CD4-positive, alpha-beta T cell treated with Interleukin-2 at 100 ng/mL for 4 hours (primary cell): ENCODE measurements at places on chromosomes 4 and X.

GRCh38 chr4:133156096-133156495 is 7.0 kb downstream of the PCDH10 start:
- DNase-seq: no peak

GRCh38 chr4:98510757-98511517 is 147.5 kb downstream of the TSPAN5 start:
- DNase-seq: no peak

- no peak for DNase-seq
These were observed 127.2 kb upstream of the GPC4 start for GRCh38 chrX:133542476-133542875.

GRCh38 chrX:24839331-24839730 is 145.6 kb downstream of the POLA1 start:
- no peak for DNase-seq

- no peak for DNase-seq
These were observed 18.8 kb upstream of the RPS6KA3 start for GRCh38 chrX:20285511-20285910.

- no peak for DNase-seq
These were observed 102.1 kb upstream of the SCML1 start for GRCh38 chrX:17635231-17635630.

GRCh38 chrX:68498508-68499379 is at the start of gene YIPF6:
YIPF6 (plus strand) TSS chrX:68499051; CDS start chrX:68499067, 16 bp downstream.
- DNase-seq: peak; percentile 56

DNA sequence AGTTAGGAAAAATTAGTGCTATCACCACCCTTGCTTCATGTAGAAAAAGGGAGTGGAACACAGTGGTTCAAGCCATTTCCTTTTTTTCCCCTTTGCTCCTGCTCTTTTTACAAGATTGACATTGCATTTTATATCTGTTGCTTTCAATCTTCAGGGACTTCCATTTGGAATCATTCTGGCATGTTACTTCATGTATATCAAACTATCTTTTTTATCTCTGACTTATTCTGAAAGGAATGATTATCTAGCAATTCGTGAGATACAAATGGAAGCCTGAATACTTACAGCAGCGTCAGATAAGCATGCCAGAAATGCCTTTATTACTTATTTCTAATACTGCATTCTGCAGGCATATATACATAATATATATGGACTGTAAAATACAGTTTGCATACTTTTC is 20.4 kb downstream of the ADGRL3 start:
- no peak for DNase-seq

DNA sequence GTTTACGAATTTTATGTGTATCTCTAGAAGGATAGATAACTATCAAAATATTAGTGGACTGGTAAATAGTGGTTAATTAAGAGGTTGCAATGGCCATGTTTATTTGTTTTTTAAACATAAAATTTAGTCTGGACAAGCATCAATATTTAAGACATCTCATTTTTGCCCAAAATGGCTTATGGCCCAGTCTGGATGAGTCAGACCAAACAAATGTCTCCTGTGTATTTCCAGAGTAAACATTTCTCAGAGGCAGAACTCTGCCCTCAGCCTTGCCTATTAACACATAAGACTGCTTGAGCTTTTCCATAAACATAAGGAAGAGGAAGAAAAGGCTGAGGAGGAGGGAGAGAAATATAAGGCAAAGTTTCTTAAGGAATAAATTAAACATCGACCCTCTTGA is 277.1 kb upstream of the DIAPH2 start:
- DNase-seq: no peak

GRCh38 chrX:9482408-9482807 is 17.6 kb downstream of the TBL1X start:
- no peak for DNase-seq

GRCh38 chr4:139889264-139889663 is 223.6 kb downstream of the MGST2 start:
- DNase-seq: no peak

DNA sequence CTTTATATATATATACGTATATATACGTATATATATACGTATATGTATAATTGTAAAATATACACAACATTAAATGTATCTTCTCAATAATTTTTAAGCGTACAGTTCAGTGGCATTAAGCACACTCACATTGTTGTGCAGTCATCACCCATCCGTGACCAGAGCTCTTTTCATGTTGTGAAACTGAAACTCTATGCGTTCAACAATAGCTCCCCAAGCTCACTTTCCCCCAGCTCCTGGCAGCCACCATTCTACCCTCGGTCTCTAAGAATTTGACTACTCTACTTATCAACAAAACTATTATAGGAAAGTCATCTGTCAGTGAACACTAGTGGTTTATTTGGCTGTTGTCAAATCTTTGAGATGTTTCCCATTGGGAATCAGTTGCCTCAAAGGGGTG is 621.8 kb upstream of the GALNT7 start:
- DNase-seq: no peak

GRCh38 chr4:176791591-176792325 is 964 bp downstream of the VEGFC start:
- no peak for DNase-seq

DNA sequence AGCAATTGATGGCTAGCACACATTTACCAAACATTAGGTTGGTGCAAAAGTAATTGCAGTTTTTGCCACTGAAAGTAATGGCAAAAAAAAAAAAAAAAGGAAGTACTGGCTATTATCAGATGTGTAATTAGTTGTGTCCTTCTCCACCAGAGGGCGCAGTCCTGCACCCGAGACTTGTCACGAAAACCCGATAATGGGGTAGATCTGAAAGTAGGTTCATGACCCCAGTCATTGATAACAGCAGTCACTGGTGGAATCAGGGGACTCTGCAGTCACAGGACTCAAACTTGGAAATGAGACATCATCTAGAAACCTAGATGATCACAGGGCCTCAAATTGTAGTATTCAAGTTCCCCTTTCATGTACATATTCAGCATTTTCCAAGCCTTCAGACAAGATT is 13.1 kb upstream of the ACOT9 start:
- DNase-seq: peak; percentile 80

DNA sequence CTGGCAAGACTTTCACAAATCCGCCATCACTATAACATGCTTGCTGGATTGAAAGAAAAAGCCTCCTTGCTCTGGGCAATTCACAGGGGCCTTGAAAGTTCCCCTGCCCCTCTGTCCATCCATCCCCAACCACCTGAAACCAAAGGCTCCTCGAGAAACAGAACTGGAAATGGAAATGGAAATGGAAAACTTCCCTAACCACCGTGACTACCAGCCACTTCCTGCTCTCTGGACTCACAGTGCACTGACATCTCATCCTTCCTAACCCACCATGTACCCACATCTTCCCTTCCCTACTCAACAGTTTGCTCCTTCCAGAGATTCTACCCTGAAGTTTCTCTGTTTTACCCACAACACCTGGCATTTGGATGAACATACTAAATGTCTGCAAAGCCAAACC is 603.6 kb upstream of the DIPK2B start:
- DNase-seq: no peak

- DNase-seq: no peak
These were observed 42.1 kb downstream of the AFF1 start for GRCh38 chr4:86976801-86977485.

DNA sequence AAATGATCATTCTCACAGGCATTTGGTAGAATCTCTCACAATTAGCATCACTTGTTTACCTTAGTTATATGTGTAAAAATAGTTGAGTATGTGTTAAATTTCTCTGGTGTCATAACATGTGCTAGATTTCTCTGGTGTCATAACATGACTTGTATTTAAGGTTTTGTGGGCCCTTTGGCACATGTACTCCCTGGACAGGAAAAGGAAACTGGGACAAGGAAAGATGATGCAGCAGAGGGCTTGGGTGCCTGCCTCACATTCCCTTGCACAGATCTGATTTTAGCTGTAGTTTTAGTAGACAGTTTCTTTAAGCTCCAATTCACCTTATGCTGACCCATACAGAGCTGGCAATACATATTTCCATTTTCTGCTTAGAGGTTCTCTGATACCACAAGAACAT is 726.0 kb downstream of the C4orf33 start:
- DNase-seq: no peak

DNA sequence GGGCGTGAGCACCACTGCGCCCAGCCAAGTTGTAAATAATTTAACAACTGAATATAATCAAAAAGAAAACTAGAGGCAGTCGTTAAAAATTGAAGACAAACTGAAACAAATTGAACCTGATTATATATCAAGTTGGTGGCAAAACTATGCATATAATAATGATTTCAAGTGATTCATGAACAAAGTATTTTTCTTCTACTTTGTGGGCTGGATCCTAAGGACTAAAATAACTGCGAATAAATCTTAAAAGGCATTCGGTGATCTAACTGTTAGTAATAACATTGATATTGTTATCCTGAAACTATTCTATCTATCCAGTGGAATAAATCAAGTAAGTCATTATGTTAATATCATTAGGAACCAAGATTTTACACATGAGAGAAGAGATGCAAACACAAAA is 21.2 kb upstream of the USP9X start:
- no peak for DNase-seq

DNA sequence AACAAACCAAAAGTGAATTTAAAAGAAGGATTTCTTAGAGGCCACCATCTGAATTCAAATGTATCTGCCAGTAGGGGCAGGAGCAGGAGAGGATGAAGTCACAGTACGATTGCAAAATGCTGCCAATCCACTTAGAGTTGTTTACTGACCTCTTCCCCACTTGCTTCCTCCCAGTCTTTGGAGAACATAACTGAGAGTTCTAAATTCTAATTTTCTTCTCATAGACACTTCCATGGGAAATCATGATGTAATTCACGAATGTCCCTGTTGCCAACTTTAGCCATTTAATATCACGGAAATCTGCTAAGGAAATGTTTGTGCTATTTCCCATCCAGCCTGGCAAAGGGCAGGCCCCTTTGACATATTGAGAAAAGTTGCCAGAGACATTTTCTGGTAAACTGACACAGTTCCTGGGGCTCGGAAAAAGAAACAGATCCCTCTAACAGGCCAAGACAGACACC is 33.6 kb upstream of the NOCT start:
- no peak for DNase-seq

GRCh38 chr4:170248576-170248975 is 158.8 kb upstream of the AADAT start:
- no peak for DNase-seq

- no peak for DNase-seq
These were observed 886 bp upstream of the NDST3 start for GRCh38 chr4:118033148-118034052.

DNA sequence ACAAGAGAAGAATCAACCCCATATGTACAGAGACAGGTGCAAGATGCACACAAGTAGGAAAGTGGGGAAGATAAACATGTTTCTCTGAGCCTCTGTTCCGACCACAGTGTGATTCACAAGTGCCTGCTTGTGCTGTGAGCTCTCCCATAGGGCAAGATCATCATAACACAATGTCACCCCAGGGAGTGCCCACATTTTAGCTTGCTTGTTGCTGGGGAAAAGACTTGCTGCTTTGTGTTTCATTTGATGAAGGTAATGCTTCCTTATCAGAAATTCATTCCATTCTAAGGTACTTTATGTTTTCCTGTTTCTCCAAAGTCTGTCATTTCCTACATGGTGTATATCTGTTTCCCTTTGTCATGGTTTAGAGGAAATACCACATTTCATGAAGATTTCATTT is 304.5 kb upstream of the DIPK2B start:
- DNase-seq: no peak

DNA sequence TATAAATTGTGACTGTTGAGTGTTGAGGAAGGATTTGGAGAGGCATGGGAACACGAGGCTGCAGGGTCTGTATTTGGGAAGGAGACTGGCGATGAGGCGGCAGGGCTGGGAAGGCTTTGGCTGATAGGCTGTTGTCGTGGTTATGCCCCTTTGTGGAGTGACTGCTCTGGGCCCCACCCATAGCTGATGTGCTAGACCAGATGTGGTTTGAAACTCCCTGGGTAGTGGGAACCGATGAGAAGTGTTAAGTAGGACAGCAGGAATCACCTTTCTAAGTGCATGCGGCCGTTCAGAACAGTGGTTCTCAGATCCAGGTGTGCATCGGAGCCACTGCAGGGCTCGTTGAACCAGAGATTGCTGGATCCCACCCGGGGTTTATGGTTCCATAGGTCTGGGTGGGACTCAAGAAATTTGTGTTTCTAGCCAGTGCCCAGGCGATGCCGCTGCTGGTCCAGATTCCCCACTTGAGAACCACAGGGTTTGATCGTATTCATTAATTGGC is 42.3 kb downstream of the TBC1D14 start:
- DNase-seq: peak; percentile 13

DNA sequence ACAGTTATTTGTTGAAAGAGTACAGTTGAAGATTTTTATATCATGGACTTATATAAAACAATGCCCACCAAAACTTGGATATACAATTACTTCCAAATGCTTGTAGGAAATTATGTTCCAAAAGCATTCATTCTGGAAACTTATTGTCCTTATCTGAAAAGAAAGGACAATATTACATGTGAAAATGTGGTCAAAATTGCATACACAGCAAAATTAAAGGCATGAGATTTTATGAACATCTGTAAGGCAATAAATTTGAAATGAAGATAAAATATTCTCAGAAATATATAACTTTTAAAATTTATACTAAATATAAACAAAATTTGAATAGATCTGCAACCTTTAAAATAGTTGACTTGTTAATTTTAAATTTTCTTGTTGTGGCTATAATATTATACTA is 1173.8 kb downstream of the NLGN4X start:
- no peak for DNase-seq

DNA sequence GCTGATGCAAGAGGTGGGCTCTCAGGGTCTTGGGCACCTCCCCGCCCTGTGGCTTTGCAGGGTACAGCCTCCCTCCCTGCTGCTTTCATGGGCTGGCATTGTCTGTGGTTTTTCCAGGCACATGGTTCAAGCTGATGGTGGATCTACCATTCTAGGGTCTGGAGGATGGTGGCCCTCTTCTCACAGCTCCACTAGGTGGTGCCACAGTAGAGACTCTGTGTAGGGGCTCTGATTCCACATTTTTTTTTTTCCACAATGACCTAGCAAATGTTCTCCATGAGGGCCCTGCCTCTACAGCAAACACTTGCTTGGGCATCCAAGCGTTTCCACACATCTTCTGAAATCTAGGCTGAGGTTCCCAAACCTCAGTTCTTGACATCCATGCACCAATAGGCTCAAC is 657.9 kb upstream of the CT83 start:
- DNase-seq: no peak

- no peak for DNase-seq
These were observed 131.4 kb downstream of the CHIC2 start for GRCh38 chr4:53932796-53933610.

- peak; percentile 94 for DNase-seq
These were observed 90.0 kb upstream of the DRD5 start for GRCh38 chr4:9691238-9692065.

DNA sequence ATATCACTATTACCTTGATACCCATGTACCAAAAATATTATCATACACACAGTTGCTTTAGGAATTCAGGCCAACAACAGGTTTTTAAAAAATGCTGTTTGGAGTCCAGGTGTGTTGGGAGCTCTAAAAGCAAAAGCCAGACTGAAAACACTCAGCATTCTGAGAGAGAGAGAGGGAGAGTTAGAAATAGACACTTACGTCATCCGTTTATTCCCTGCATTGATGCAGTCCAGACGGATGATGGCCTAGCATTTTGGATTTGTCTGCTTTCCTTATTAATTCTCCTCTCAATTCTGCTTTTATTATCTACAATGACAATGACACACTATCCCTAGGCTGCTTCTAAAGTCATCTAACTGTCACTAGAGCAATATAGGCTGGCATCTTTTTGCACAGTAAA is 358.3 kb upstream of the BOD1L1 start:
- no peak for DNase-seq

- DNase-seq: peak; percentile 33
These were observed 184.1 kb downstream of the MID1IP1 start for GRCh38 chrX:38985375-38985774.
